Panc1 (cell line): ENCODE measurements at places on chromosomes 5 and 9.

GRCh38 chr9:13719446-13719845 lies 440.0 kb upstream of the MPDZ start:
- DNase-seq: no peak

DNA sequence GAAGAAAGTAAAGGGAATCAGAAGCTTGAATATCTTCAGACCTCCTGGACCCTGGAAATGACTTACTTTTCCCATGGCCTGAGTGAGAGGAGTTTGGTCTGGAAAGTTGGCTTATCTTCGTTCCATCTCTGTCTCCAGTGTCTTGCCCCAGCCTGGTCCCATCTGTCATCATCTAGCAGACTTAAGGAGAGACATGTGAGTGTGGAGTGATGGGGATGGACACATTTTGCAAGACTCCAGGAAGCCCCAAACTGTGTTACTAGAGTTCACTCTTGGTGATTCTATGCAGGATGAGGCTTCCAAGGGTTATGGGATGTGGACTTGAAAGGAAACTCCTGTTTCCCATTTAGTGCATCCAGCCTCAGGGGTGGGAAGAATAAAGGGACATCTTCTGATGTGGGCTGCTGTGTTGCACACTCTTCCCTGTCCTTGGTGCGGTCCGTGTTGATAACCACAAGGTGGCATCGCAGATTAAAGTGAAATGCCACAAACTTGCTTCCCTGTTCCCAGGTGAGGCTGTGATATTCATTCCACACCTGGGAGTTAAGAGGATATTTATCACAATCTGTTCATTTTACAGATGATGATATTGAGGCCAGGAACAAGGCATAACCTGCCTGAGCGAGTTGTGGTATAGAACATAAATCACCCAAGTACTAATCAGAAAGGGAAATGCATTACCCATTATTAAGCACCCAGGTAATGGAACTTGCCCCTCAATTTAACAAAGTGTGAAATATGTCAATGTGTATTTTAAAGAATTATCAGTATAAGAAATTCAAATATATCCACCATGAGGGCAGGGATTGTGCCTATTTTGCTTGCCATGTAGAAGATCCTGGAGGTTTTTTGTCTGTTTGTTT lies 269.9 kb upstream of the PAPPA start:
- DNase-seq: no peak

DNA sequence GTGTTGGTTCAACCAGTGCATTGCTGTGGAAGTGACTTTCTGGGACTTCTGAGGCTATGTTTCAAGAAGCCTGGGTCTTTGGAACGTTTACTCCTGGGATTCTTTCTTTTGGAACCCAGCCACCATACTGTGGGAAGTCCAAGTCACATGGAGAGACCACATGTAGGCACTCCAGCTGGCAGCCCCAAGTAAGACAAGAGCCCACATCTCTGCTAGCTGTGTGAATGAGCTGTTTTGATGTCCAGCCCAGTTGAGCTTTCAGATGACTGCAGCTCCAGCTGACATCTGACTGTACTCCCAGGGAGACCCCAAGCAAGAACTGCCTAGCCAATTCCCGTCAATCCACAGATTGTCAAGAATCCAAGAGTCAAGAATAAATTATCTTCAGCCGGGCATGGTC lies 60.1 kb upstream of the SPATA31D4 start:
- no peak for DNase-seq

- no peak for DNase-seq
These were observed 67.8 kb downstream of the ENTREP1 start for GRCh38 chr9:69392826-69393225.

GRCh38 chr9:34317436-34317835 lies 11.6 kb downstream of the KIF24 start:
- DNase-seq: no peak

DNA sequence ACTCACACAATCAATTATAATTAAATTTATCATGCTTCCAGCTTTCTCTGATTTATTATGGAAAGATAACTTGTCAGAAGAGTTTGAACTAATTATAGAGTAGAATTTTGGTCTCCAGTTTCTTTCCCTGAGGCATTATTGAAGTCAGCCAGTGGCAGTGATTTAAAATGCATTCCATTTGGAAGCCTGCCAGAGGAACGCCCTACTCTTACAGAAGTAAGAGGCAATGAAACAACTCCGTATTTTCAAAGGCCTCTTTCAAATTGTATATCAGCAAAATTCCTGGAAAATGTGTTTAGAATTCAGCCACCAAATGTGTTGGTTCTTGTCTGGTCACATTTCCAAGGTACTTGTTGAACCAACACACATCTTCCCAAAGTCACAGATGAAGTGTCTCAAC lies 640.9 kb downstream of the SEMA5A start:
- no peak for DNase-seq

- DNase-seq: no peak
These were observed 22.0 kb upstream of the PIK3R1 start for GRCh38 chr5:68193481-68194036.

GRCh38 chr5:176553260-176554085 lies 4.3 kb downstream of the CDHR2 start:
- DNase-seq: no peak

DNA sequence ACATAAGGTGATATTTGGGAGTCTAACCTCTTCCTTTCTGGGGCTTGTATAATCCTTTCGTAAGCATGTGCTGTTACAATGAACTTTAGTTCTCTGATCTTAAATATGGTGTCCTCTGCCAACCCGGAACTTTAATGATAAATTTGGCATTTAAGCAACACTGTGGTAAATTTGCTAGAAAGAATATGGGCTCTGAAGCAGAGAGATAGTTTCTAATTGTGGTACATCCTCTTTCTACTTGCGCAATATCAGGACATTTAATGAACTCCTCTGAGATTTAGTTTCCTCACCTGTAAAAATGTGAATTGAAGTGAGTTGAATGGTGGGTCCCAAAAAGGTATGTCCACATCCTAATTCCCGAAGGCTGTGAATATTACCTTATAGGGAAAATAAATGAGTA lies 364.7 kb downstream of the CAAP1 start:
- no peak for DNase-seq

- no peak for DNase-seq
These were observed 563.8 kb downstream of the PTPRD start for GRCh38 chr9:10048994-10049393.

DNA sequence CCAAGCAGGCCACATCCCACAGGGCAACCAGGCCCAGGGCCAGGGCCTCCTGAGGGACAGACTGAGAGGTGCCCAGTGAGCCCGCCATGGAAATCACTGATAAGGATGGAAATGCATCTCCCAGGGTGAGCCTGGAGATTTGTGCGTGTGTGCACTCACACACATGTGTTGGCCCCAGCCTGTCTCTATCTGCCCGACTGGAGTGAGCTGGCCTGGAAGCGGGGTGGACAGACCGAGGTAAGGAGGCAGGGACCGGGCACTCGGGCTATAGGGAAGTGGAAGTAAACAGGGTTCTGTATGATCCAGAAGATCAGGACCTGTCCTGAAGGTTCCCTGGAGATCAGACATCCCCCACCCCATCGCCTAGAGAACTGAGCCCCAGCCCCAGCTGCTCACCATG lies 17.4 kb downstream of the GFI1B start:
- no peak for DNase-seq

GRCh38 chr9:110241260-110241857 lies 14.9 kb downstream of the TXN start:
- no peak for DNase-seq

GRCh38 chr9:90734631-90735030 lies 67.0 kb upstream of the SYK start:
- DNase-seq: no peak

DNA sequence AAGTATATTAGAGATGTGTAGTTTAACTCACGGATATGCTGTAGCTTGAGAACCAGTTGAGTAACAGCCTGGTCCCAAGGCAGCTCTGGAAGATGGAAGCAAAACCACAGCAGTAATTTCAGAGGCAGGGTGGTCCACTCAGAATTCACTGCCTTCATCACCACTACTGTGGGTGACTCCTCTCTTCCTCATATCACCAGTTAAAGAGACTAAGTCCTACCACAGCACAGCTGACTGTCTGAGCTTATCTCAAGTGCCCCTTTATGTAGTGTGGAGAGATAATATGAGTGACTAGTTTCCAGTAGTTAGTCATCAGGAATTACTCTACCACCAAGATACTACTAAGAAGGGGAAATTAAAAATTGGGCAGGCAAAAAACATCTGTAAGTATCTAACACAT lies 1571.2 kb upstream of the C9orf72 start:
- no peak for DNase-seq

GRCh38 chr5:120055858-120056257 lies 408.2 kb upstream of the PRR16 start:
- DNase-seq: no peak

DNA sequence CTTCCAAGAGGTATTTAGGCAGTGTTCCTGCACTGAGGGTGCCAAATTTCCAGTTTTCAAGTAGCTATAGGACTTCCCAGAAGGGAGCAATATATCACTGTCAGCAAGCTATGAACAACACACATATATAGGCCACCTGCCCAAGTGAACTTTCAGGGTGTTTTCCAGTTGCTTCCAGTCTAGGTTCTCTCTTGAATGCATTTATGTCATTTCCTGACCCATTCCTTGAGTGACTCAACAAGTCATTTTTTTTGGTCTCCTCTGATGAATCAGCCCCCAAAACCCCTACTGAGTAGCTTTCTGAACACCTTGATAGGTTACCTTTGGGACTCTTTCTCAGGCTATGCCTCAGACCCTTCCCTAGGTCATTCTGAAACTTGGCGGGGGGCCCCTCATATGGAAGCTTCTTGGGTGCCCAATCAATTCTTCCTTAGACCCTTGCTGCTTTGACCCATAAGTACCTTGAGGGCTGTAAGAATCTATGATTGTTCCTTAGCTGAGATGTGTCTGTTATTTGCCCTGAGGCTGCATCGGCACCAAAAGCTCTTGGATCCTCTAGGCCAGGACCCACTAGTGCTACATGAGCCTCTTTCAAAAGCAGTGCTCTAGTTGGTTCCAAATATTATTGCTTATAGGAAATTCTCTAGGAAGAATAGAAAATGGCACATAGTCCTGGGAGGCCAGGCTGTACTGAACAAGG lies 12.4 kb downstream of the DNAJB5 start:
- no peak for DNase-seq

- no peak for DNase-seq
These were observed 198.9 kb downstream of the DAB2IP start for GRCh38 chr9:121850366-121850765.

DNA sequence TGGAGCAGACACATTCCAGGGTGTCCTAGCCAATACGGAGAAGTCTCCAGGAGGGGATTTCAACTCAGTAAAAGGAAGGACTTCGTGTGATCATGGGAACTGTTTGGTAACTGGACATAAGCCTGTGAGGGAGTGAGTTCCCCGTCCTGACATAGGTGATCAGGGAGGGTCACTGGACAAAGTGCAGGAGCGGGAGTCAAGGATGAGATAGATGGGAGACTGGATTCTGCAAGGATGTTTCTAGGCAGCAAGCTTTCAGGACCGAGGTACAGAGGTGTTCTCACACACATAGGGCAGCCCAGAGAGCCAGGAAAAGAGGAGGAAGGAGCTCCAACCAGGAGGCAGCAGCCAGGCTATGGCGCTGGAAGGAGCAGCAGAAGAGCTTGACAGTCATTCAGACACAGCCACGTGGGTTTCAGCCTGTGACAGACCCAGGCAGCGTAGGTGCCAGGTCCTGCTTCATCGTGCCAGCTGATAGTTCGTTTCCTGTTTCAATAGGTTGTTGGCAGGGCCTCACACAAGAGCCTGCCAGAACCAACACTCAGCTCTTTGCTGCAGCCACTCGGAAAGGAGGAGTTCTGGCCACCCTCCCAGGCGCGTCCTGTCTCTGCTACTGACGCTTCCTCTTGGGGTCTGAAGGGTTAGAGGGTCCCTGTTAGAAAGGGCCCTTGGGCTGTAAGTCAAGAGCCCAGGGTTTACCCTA lies 84.1 kb downstream of the AMBP start:
- no peak for DNase-seq

- DNase-seq: no peak
These were observed 42.4 kb downstream of the NTRK2 start for GRCh38 chr9:84711936-84712335.

DNA sequence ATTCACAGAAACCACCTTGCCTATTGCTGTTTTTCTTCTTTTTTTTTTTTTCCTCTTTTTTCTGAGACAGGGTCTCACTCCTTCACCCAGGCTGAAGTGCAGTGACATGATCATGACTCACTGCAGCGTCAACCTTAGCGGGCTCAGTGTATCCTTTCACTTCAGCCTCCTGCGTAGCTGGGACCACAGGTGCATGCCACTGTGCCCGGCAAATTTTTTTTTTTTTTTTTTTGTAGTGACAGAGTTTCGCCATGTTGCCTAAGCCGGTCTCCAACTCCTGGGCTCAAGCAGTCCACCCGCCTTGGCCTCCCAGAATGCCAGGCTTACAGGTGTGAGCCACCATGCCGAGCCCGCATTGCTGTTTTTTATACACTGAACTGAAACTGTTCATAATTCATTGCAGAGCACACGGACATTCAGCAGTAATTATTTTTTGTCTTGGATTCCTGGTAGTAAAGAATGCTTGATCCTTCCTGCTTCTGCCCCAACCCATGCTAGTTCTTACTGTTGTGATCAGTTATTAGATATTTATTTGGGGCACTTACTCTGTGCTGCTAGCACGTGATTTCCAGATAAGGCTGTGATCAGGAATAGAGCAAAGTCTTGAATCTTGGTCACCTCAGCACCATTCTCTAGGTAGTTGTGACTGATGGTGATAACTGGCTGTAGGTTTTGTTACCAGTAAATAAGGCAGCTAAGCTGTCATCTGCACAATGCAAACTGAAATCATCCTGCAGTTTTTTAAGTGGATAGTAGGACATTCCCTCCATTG lies 14.0 kb downstream of the MAP3K1 start:
- no peak for DNase-seq

GRCh38 chr9:116144038-116144437 lies 9.6 kb upstream of the PAPPA start:
- DNase-seq: no peak

GRCh38 chr5:152477536-152477935 lies 72.5 kb upstream of the NMUR2 start:
- DNase-seq: no peak
